Fibroblast of lung (primary cell): ENCODE measurements at places on chromosomes 5 and 9. TPM values are rescaled to one million over a fixed set of nuclear protein-coding genes. Genes with fewer than 3 reads are reported as not detected.

PLPP7 gene
- 8.2 and 9.4 TPM in 2 replicates for total RNA-seq

SPATA31D4 gene
- total RNA-seq: not detected in 2 replicates

CDHR2 gene
- under 0.01 TPM in 1 of 2 replicates, not detected in the other for total RNA-seq

SLC6A7 gene
- not detected in 2 replicates for total RNA-seq

HAVCR2 gene
- 2.5 and 3.6 TPM in 2 replicates for total RNA-seq

CD74 gene
- total RNA-seq: 3.9 and 5.9 TPM in 2 replicates

ALDH1A1 gene
- 45.2 and 46.1 TPM in 2 replicates for total RNA-seq

GRCh38 chr9:123927625-123928532 lies 2.0 kb downstream of the DENND1A start:
- H3K27ac ChIP-seq: no peak overlapping the region
- no peaks in the 10 kb centered on the region for H3K27me3 ChIP-seq
- no peaks in the 10 kb centered on the region for H3K36me3 ChIP-seq
- peaks cover 7% of the 10 kb centered on the region for H3K4me1 ChIP-seq

GRCh38 chr9:3846573-3846972 lies 320.8 kb upstream of the RFX3 start:
- no peak overlapping the region for H3K27ac ChIP-seq
- no peaks in the 10 kb centered on the region for H3K4me1 ChIP-seq
- H3K36me3 ChIP-seq: no peaks in the 10 kb centered on the region

DNA sequence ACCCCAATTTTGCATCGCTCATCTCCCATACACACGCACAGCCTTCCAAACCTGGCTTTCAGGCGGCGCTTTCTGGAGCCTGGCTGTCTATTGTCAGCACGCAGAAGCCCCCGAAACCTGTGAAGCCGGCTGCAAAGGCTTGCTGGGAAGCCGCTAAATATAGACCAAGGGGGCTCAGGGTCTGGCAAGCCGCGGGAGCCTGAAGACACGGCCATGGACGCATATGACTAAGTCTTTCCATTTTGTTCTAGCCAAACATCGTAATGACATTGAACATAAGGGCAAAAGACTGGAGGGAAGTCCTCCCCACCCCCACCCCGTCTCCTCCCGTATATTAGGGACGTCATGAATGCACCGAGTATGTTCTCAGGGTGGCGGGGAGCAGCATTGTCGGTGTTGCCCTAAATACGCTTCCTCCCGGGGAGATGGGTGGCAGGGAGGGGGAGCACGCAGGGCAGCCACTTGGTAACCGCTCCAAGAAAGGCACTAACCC lies 1.1 kb downstream of the CTNND2 start:
- no peaks in the 10 kb centered on the region for H3K4me1 ChIP-seq
- H3K27ac ChIP-seq: no peak overlapping the region
- peak; percentile 41 for DNase-seq
- no peaks in the 10 kb centered on the region for H3K36me3 ChIP-seq

DNA sequence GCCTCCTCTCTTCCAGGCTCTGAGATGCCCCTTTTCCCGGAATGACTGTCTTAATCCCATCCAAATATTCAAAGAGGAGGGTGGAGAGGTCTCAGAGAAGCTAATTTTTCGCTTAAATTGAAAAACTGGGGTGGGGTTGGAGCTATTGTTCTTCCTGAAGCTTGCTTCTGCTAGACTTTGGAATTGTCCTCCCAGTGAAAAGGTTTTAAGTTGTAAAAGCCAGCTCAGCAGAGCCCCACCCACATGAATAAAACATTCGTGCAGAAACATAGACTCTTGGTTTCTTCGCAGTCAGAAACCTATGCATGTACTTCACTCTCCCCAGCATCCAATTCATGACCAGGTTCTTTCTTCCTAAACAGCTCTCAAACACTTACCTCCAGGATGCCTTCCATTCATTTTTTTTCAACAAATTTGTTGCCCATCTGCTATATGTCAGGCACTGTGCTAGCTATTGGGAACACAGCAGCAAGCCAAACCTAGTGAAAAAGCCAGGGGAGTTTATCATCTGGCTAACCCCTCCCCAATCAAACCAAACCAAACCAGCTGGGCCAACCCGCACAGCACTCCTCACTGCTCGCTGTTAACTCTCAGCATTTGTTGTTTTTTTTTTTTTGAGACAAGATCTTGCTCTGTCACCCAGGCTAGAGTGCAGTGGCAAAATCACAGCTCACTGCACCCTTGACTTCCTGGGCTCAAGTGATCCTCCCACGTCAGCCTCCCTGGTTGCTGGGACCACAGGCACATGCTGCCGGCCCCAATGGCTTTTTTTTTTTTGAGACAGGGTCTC lies 37.9 kb upstream of the OCLN start:
- no peak overlapping the region for H3K27ac ChIP-seq
- H3K36me3 ChIP-seq: no peaks in the 10 kb centered on the region
- H3K4me3 ChIP-seq: no peak overlapping the region
- no peak for DNase-seq
- no peaks in the 10 kb centered on the region for H3K27me3 ChIP-seq
- H3K4me1 ChIP-seq: no peaks in the 10 kb centered on the region

- no peaks in the 10 kb centered on the region for H3K4me1 ChIP-seq
- no peaks in the 10 kb centered on the region for H3K27me3 ChIP-seq
- H3K36me3 ChIP-seq: no peaks in the 10 kb centered on the region
- H3K4me3 ChIP-seq: no peak overlapping the region
- no peak overlapping the region for H3K27ac ChIP-seq
Measured at GRCh38 chr5:107408564-107408963, 262.2 kb downstream of the EFNA5 start.
